ENCODE measurements at places on chromosomes 16 and 17. TPM values are rescaled to one million over a fixed set of nuclear protein-coding genes. Genes with fewer than 3 reads are reported as not detected.

GRCh38 chr17:65085397-65085796, 28.9 kb upstream of the GNA13 start:
- DNase-seq, result no peak
- no peak overlapping the region for H3K4me3 ChIP-seq
- H3K36me3 ChIP-seq, result no peaks in the 10 kb centered on the region
- H3K27ac ChIP-seq, result no peak overlapping the region
- no peaks in the 10 kb centered on the region for H3K4me1 ChIP-seq

NT5M gene
- 9.0 TPM for total RNA-seq

DNA sequence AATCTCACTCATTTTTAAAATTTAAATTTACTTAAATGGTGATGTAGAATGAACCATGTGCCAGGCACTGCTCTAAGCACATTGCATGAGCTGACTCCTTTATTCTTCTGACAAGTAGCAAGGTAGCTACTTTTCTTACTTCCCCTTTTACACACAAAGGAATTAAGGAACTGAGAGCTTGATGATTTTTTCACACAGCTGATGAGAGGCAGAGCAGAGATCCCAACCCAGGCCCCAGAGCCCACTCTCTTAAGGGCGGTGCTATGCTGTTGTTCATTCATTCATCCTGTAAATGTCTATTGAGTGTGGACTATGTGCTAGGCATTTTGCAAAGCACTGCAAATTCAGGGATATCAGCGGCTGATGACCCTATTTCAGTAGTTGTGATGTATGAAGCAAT, 17.9 kb downstream of the SEC14L5 start:
- DNase-seq, result no peak
- no peaks in the 10 kb centered on the region for H3K36me3 ChIP-seq
- no peak overlapping the region for H3K27ac ChIP-seq
- peaks cover 4% of the 10 kb centered on the region for H3K27me3 ChIP-seq
- no peak overlapping the region for H3K4me3 ChIP-seq
- peaks cover 17% of the 10 kb centered on the region for H3K4me1 ChIP-seq

DNA sequence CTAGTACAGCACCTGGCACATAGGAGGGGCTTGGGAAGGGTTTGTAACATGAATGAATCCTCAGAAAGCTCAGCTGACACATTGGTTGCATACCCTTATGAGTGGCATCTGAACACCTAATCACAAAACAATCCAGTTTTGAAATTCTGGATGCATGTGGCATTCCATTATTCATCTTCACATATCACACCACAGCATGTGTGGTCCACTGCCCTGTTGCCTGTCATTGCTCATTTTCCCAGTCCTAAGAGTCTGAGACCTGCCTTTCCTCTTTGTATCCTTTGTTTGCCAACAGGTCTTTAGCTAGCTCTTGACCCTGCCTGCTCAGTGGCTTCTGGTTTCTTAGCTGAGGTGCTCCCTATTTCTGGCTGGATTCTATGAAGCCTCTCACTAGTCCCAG, 170.8 kb upstream of the ASIC2 start:
- H3K27ac ChIP-seq, result no peak overlapping the region
- peaks cover 7% of the 10 kb centered on the region for H3K27me3 ChIP-seq
- H3K4me3 ChIP-seq, result no peak overlapping the region
- H3K36me3 ChIP-seq, result no peaks in the 10 kb centered on the region

FNDC8 gene
- total RNA-seq, result not detected

- H3K4me1 ChIP-seq, result no peaks in the 10 kb centered on the region
- no peak for DNase-seq
- H3K4me3 ChIP-seq, result no peak overlapping the region
- H3K27ac ChIP-seq, result no peak overlapping the region
- peaks cover 7% of the 10 kb centered on the region for H3K27me3 ChIP-seq
- no peaks in the 10 kb centered on the region for H3K36me3 ChIP-seq
Measured at GRCh38 chr17:19343671-19344151, 18.8 kb downstream of the B9D1 start.

ANKFN1 gene
- total RNA-seq, result not detected

GRCh38 chr16:55179852-55180585, 144.0 kb upstream of the IRX6 start:
- DNase-seq, result no peak
- no peak overlapping the region for H3K27ac ChIP-seq
- no peaks in the 10 kb centered on the region for H3K36me3 ChIP-seq
- H3K4me3 ChIP-seq, result no peak overlapping the region
- no peaks in the 10 kb centered on the region for H3K4me1 ChIP-seq

RNF166 gene
- total RNA-seq, result 166 TPM

- H3K27me3 ChIP-seq, result peaks cover 3% of the 10 kb centered on the region
- H3K4me1 ChIP-seq, result peaks cover 38% of the 10 kb centered on the region
- peak overlapping the region; percentile 94 for H3K4me3 ChIP-seq
- no peak for DNase-seq
- peak overlapping the region; percentile 76 for H3K27ac ChIP-seq
Measured at GRCh38 chr17:81294512-81295030, 536 bp downstream of the SLC38A10 start.

Measured in activated CD8-positive, alpha-beta T cell treated with anti-CD3 and anti-CD28 coated beads, Interleukin-2, amount 10 ng/mL, durations not matched to agents 7 days and 5 days (primary cell).